ENCODE measurements at places on chromosomes 3 and 15.

DNA sequence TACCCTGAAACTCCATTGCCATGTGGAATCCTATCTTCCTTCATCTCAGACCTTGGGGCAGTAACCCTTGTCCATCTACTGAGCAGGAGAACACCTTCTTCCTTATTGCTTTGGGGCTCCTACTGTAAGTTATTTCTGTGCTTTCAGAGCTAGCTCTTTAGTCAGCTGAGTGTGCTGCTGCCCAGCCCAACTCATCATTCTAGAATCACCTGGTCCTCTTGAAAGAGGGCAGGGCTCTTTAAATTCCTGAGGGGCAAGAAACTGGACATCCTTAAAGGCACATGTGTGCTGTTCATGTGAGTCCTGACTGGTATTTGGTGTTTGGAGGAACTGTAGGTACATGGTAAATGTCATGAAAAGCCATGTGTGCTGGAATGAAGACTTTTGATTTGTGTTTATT is 140.9 kb downstream of the ARNT2 start:
- no peak for DNase-seq

DNA sequence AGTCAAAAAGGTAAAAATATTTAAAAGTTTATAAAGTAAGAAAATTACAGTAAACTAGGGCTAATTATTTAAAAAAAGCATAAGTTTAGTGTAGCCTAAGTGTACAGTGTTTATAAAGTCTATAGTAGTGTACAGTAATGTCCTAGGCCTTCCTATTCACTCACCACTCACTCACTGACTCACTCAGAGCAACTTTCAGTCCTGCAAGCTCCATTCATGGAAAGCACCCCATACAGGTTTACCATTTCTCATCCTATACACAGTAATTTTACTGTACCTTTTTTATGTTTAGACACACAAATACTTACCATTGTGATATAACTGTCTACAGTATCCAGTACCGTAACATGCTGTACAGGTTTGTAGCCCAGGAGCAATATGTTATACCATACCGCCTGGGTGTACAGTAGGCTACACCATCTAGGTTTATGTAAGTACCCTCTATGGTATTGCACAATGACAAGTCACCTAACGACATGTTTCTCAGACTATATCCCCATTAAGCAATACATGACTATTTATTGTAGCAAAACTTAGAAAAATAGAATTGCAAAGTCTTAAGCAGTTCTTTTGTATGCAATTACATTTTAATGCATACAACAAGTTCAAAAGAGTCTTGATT is 19.5 kb downstream of the AVEN start:
- no peak for DNase-seq

GRCh38 chr15:93360318-93360717 is 271.3 kb upstream of the RGMA start:
- DNase-seq = no peak

- DNase-seq = no peak
Measured at GRCh38 chr3:10942690-10943205, 49.8 kb upstream of the SLC6A1 start.

DNA sequence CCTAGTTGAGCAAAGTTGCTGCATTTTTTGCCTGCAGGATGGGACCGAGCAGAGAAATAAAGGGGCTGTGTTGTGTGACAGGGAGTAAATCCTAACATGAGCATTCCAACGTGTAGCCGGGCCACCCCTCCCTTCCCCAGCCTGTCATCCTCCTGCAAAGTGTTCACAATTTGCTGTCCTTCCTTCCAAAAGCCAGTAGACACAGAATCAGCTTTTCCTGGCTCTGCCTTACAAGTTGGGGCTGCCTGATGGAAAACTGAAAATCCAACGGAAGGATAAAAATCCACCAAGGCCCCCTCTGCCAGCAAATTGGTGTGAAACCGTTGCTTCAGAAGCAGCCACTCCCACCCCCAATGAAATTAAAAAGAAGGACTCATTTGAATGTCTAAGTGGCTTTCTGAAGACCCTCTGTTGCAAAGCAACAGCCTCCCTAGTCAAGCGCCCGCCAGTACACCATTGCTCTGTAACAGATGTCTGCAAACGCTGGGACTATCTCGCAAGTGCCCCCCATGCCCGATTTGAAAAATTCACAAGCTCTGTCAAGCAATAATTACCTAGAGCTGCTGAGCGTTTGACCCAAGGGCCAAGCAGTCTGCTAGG is 665 bp downstream of the FRMD4B start:
- peak; percentile 59 for DNase-seq

DNA sequence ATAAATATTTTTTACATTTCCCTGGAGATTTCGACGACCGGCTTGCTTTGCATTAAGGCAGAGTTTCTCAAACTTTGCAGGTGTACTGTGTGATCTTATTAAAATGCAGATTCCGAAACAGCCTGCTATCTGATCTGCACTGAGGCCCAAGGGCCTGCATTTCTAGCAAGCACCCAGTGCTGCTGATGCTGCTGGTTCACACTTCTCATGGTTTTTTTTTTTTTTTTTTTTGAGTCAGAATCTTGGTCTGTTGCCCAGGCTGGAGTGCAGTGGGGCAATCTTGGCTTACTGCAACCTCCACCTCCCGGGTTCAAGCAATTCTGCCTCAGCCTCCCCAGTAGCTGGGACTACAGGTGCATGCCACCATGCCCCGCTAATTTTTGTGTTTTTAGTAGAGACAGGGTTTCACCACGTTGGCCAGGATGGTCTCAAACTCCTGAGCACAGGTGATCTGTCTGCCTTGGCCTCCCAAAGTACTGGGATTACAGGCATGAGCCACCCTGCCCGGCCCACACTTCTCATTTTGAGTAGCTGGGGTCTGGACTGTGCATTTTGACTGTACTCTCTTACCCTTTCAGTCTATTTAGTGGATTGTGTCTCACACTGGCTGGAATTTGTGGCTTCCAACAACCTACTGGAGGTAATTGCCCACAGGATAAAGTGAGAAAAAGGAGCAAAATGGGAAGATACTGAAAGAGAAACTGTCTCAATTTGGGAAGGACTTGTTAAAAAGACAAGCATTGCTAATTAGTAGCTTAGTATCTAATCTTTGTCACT is 94.1 kb downstream of the ITPR1 start:
- no peak for DNase-seq

GRCh38 chr3:90091549-90091948 is 984.1 kb downstream of the EPHA3 start:
- peak; percentile 63 for DNase-seq

All from islet precursor cell (in vitro differentiated cells).